BJ (cell line): ENCODE measurements at places on chromosomes 6 and 20.

- no peak for DNase-seq
These were observed 144.8 kb downstream of the KLHL32 start for GRCh38 chr6:97069363-97069762.

- DNase-seq, result no peak
These were observed 6.5 kb upstream of the BMP6 start for GRCh38 chr6:7719364-7719850.

- DNase-seq, result no peak
These were observed 66.8 kb upstream of the CCN2 start for GRCh38 chr6:132017942-132018341.

DNA sequence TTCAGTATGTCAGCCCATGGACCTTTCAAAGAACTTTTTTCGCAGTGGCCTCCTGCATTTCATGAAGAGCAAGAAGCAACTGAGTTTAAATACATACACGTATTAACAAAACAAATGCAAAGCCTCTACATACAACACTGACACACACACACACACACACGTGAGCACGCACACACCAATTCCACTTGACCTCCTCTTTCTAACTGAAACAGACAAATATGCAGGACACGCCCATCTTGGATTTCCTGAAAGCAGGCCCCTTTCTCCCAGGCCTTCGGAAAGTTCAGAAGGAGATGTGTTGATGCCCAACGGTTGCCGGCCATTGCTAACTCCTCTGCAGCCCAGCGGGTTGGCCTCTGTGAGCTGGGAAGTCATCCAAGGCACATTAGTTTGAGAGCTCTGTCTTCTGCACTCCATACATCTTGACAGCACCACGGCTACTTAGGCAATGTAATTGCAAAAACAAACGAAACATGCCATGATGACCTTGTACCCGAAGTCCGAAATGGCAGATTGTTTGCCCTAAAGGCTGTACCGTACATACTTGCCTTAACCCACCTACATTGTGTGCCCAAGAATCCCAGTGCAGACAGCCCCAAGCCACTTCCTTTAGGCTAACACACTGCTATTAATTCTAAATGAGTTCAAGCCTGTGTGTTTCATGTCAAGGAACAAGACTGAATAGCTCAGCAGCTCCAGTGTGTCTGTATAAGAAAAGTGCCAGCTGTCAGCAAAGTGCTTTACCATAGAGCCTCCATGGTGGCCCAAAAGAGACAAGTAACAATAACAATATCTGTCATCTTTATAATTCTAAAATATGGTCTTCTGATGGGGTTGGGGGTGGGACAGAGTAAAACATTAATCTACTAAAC, 138.8 kb upstream of the RNF217 start:
- DNase-seq, result no peak

- DNase-seq, result no peak
These were observed 54.0 kb downstream of the GMPR start for GRCh38 chr6:16292432-16292831.

- no peak for DNase-seq
These were observed 63.1 kb downstream of the SEC63 start for GRCh38 chr6:107894809-107895396.

DNA sequence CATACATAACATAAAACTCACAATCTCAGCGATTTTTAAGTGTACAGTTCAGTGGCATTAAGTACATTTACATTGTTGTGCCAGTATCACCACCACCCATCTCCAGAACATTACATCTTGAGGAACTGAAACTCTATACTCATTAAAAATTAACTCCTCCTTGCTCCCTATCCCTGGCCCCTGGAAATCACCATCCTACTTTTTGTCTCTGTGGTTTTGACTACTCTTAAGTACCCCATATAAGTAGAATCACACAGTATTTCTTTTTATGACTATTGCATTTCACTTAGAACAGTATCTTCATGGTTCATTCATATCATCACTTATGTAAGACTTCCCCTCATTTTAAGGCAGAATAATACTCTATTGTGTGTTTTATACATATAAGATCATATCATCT, 1108.1 kb downstream of the GRIK2 start:
- DNase-seq, result no peak

DNA sequence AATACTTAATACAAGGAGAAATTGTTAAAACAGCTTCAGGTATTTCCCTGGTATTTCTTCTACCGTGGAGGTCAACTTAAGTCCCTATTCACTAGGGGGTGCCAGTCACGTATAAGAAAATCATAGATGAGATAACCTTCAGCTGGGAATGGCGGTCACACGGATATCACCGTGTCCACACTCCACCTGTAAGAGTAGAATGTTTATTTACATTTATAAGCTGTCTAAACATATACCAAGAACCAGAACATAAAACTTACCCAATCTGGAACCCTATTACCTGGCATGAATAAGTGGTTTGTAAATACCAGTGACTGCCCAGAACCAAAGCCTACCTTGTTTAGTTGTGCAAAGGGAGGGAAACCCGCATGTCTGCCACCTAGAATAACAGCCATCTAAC, 1.9 kb upstream of the ELOVL4 start:
- no peak for DNase-seq

GRCh38 chr6:138815797-138816528, 20.1 kb downstream of the ECT2L start:
- DNase-seq, result no peak

GRCh38 chr20:53298911-53299310, 294.7 kb downstream of the ZNF217 start:
- no peak for DNase-seq

- DNase-seq, result no peak
These were observed 183.2 kb upstream of the KCNG1 start for GRCh38 chr20:51206032-51206662.

DNA sequence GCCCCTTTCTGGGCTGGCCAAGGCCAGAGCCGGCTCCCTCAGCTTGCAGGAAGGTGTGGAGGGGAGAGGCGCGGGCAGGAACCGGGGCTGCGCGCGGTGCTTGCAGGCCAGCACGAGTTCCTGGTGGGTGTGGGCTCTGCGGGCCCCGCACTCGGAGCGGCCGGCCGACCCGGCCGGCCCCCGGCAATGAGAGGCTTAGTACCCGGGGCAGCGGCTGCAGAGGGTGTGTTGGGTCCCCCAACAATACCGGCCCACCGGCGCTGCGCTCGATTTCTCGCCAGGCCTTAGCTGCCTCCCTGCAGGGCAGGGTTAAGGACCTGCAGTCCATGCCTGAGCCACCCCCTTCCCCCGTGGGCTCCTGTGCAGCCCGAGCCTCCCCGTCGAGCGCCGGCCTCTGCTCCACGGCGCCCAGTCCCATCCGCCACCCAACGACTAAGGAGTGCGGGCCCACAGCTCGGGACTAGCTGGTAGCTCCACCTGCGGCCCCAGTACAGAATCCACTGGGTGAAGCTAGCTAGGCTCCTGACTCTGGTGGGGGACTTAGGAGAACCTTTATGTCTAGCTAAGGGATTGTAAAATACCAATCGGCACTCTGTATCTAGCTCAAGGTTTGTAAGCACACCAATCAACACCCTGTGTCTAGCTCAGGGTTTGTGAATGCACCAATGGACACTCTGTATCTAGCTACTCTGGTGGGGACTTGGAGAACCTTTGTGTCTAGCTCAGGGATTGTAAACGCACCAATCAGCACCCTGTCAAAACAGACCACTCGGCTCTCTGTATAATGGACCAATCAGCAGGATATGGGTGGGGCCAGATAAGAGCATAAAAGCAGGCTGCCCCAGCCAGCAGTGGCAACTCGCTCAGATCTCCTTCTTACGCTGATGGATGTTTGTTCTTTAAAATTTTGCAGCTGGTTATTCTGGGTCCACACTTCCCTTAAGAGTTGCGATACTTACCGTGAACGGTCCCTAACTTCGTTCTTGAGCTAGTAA, 167.4 kb upstream of the RREB1 start:
- no peak for DNase-seq

GRCh38 chr6:133683606-133684005, 205.3 kb upstream of the TCF21 start:
- peak; percentile 21 for DNase-seq

DNA sequence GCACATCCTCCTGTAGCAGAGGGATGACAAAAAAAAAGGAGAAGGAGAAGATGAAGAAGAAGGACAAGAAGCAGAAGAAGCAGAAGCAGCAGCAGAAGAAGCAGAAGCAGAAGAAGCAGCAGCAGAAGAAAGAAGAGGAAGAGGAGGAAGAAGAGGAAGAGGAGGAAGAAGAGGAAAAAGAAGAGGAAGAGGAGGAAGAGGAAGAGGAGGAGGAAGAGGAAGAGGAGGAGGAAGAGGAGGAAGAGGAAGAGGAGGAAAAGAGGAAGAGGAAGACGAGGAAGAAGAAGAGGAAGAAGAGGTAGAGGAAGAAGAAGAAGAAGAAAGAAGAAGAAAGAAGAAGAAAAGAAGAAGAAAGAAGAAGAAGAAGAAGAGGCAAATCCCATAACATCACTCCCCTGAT, 35.0 kb upstream of the AHI1 start:
- DNase-seq, result no peak

- DNase-seq, result no peak
These were observed 1.2 kb upstream of the RIPOR3 start for GRCh38 chr20:50692552-50692933.

- DNase-seq, result no peak
These were observed 479.4 kb upstream of the JARID2 start for GRCh38 chr6:14766391-14766994.

- no peak for DNase-seq
These were observed 147.4 kb upstream of the BEND6 start for GRCh38 chr6:56807326-56807988.

- no peak for DNase-seq
These were observed 83.0 kb upstream of the GATA5 start for GRCh38 chr20:62558779-62559178.

- no peak for DNase-seq
These were observed 73.1 kb upstream of the ISM1 start for GRCh38 chr20:13147971-13148370.

DNA sequence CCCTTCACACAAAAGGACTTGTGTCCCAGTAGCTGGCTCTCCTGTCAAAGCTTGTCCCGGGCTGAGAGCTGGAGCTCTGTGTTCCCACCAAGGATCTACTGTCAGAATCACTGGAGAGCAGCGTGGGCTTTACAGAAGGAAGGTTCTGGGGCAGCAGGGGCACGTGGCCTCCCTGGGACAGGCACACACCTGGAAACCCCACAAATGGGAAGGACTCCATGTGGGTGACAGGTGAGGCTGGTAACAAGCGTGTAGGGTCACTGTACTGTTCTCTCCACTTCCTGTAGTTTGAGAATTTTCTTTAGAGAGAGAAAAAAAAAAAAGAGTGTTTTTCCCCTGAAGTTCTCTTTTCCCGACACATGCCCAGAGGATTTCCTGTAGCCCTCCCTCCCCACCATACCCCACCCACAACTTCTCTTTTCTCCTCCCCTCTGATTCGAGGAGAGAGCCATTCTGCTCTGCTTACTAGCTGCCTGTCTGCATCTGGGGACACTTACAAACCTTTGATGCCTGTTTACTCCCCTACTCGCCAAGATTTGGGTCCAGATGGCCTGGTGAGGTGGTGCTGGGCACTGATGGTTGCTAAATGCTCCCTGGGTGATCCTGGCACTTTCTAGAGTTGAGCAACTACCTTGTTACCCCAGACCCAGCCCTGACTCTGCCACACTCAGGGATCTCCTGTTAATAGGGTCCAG, 84.1 kb upstream of the SIRPA start:
- no peak for DNase-seq

DNA sequence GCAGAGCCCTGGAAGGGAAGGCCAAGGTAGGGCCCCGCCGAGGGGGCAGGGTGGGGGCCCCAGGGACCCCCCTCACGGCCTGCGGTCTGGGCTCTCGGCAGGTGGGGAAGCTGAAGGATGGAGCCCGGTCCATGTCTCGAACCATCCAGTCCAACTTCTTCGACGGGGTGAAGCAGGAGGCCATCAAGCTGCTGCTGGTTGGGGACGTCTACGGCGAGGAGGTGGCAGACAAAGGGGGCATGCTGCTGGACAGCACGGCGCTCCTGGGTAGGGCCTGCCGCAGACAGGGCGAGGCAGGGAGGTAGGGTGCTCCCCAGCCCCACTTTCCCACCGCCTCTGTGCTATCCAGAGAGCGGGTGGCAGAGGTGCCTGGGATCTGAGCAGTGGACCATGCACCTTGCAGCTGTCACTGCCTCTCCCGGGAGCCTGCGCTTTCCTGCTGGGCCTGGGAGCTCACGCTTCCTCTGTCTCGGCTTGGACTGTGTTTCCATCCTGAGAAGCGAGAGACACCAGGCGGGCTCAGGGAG, 83.1 kb downstream of the SYNJ2 start:
- DNase-seq, result no peak

- no peak for DNase-seq
These were observed 28.7 kb upstream of the ECI2 start for GRCh38 chr6:4164117-4164442.

GRCh38 chr20:47429409-47429808, 72.3 kb upstream of the NCOA3 start:
- no peak for DNase-seq

DNA sequence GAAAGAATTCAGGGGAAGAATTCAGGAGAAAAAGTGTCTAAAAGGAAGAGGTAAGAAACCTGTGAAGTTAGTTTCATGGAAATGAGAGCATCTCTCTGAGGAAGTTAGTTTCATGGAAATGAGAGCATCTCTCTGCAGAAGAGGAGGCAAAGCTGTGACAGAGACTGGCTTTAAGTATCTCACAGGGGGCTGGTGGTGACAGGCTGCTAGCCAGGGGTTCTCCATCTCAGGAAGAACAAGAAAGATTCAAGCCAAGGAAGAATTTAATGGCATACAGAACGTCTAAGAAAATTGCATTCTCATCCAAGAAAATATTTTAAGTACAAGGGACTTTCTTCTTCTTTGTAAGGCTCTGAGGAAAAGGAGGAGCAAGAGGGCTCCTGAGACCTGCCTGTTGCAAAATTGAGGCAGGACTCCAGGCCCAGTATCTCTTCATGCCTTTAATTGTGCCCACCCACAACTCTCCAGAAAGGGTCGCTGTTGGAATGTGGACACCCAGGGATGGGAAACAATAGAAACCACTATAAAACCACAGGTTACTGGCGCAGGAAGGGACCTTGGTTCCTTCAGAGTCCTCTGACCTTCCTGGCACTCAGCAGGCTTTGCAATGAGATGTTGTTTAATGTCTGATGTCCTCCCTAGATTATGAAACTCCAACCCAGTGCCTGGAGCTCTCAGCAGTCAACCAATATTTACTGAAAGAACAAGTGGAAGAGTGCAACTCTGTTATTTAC, 136.8 kb downstream of the FNDC1 start:
- DNase-seq, result no peak

DNA sequence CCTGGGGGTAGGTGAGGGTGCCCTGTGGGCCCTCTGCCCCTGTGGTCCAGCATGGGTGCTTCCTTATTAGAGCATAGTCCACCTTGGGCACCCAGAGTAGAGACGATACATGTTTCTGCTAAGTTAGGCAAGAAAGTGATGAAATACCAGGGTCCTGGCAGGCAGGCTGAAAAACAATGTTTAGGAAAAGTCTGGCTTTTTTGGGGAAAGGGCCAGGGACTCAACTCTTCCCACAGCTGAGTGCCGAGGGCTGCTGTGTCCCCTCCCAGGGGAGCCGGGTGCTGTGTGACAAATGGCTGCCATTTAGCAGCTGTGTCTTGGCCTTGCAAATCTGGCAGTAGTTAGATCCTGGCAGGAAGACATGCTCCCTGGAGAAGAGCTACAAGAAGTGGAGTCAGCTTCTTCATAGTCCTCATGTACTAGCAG, 61.5 kb downstream of the RREB1 start:
- no peak for DNase-seq
